ENCODE measurements at places on chromosomes 16 and 17.

GRCh38 chr16:83744441-83744981, 63.3 kb upstream of the HSBP1 start:
- DNase-seq = no peak

- DNase-seq = peak; percentile 3
These were observed 517.0 kb downstream of the CDH13 start for GRCh38 chr16:83143788-83144187.

DNA sequence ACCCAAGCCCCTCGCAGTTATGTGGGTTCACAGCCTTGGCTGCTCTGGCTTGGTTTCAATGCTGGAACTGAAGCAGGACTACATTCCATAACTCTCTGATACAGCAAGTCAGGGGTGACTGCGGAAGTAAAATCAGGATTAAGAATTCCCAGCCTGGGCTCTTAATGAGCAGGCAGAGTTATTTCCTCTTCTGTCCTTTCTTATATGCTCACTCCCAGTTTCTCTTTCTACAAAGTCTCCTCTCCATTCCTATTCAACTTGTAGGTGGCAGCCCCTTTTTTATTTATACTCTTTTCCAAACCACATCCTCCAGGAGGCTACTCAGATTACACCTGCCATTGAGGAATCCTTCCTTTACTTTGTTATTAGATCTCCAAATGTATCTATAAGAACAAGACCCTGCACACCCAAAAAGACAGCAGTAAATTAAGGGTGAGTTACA, 40.3 kb downstream of the HOXB1 start:
- DNase-seq = no peak

DNA sequence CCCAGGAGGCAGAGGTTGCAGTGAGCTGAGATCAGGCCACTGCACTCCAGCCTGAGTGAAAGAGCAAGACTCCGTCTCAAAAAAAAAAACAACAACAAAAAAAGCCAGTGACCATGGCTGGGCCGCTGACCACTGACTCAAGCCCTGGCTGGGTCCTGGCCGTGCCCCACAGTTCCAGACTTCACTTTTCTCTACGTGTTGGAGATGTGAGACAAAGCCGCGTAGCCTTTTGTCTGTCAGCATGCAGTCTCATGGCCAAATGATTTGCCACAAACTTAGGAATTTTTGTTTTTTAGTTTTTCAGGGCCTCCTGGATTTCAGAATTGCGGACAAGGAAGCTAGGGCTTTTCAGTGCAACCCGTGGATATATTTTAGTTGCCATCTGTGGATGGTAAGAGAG, 89.3 kb upstream of the CIBAR2 start:
- DNase-seq = peak; percentile 52

DNA sequence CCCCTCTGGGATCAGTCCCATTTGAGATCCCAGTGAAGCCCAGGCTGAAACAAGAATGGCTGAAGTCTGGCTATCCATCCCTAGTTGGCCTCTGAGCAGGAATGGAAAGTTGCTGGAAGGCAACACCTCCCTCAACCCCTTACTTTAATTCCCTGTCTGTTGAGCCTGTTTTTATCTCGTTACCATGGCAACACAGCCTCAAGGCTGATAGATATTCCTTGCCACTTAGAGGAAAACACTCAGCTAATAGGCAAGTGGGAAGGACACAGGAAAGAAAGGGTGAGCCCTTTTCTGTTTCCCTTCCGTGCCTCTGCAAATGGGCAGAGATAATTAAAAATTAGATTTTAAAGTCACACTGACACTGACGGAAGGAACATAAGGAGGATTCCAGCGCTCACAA, 75.5 kb upstream of the CLEC3A start:
- no peak for DNase-seq

DNA sequence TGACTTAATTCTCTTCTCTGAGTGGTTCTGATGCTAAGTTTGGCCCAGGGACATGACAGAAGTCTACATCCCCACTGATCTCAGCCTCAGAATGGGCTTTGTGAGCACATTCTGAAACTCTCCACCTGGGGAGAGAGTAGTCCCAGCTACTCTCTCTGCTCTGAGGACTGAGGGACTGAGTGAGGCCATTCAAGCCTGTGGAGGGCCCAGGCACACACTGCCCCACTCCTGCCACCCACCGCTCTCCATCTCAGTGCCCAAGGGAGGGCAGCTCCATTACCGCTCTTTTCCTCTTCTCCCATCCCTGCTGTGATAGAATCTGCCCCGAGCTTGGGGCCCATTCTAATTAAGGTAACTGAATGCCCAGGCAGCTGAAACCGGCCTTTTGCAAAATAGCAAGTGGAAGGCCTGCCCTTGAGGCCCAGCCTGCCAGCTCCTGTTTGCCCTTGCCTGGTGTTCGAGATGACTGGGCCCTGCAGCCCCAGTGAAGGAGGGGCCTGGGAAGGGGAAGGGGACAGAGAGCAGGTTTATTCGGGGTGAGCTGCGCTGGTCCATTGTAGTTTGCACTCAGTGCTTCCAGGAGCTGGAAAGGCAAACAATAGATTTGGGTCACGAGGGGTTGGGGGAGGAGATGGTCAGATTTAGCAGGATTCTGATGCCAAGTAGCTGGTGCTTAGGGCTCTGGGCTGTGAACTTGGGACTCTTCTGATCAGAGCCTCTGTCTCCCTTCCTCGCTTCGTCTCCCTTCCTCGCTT, 76.2 kb downstream of the RAB11FIP4 start:
- DNase-seq = no peak

DNA sequence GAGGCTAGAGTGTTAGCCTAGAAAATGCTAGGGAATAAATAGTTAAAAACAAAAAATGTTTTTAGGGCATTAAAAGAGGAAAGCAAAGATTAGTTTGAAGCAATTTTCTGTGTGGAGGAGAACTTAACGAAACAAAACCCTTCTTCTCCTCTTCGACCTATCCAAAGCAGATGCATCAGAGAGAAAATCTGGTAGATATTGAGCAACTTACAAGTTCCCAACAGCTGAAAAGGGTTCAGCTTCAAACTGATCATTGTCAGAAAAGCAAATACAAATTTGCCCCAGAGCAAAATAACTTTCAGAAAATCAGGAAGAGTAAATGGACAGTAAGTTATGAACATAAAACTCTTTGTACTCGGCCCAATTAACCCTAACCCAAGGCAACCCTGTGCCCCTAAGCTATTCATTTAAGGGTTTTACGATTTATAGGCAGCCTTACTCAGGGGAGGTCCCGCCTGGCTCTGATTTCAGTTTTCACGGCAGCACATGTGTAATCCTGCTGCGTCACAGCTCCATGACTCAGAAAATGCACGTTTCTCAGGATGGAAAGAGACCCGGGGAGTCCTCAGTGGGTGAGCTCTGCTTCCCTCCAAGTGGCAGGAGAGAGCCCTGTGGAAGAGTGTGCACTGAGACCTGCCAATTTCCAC, 405.7 kb upstream of the SALL1 start:
- DNase-seq = peak; percentile 99

DNA sequence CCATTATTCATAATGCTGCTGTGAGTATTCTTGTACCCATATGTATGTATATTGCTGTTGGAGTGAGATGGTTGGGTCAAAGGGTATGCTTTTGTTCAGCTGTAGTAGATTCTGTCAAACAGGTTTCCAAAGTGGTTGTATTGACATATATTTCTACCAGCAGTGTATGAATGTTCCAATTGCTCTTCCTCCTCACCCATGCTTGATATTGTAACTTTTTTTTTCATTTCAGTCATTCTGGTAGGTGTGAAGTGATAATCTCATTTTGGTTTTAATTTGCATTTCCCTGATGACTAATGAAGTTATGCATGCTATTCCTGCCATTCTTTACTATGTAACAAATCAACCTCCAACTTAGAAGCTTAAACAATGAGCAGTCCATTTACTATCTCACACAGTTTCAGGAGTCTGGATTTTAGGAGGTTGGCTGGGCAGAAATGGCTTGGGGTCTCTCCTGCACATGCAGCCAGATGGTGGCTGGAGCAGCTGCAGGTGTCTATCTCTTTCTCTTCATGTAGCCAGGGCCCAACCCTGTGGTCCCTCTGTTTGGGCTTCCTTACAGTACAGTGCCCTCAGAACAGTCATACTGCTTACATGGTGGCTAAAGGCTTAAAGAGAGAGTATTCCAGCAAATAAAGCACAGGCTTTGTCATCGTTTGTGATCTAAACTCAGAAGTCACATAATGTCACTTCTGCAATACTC, 21.2 kb downstream of the ERAL1 start:
- DNase-seq = no peak

DNA sequence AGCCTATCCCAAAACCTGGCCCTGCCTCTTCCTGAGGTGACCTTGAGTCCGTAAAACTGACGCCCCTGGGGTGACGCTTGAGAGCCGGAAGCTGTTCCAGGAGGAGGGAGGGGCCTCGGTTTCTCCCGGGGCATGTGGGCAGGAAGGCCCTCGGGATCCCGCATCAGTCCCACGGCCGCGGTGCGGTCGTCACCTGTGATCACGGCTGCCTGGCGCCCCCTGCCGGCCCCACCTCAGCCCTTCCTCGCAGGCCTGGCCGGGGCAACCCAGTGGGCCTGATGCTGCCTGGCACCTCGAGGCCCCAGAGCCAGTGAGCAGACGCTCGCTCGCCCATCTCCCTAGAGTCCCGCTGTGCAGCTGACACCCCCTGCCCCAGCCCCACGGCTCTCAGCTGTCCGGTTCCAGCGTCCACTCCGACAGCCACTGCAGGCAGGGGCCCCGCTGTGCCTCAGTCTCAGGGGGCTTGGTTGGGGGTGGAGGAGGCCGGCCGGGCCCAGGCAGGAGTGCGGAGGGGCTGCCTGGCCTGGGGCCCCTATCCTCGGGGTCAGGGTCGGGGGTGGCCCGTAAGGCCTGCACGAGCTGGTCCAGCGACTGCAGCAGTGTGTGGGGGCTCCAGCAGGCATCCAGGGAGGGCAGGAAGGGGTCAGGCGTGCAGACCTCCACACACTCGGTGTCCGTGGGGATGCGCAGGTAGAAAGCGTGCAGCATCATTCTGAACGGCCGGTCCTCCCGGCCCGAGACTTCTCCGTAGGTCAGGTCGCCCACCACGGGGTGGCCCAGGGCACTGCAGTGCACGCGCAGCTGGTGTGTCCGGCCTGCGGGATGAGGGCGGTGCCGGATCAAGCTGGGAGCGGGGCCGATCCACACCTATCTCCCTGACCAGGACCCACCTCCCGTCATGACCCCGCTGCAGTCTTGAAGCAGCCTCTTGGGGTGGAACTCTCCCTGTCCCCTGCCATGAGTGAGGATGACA, 2.3 kb downstream of the RPUSD1 start:
- peak; percentile 47 for DNase-seq

DNA sequence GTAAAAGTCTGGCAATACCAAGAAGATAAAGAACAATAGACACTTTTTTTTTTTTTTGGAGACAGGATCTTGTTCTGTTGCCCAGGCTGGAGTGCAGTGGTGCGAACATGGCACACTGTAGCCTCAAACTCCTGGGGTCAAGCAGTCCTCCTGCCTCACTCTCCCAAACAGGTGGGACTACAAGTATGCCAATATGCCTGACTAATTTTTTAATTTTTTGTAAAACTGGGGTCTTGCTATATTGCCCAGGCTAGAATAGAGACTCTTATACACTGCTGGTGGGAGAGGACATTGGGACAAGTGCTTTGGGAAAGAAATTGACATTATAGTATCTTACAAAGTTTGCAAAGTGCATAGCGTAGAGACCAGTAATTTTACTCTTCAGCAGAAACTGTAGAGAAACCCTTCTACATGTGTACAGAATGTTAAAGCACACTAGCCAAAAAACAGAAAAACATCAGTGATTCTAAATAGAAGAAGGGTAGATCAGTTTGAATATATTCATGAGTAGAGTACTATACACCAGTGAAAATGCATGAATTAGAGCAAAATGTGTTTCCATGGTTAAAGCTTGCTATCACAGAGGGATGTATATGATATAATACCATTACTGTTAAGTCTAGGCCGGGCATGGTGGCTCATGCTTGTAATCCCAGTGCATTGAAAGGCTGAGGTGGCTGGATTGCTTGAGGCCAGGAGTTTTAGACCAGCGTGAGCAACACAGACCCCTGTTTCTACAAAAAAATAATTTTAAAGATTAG, 7.0 kb upstream of the EFNB3 start:
- DNase-seq = no peak

- DNase-seq = no peak
These were observed 68.9 kb upstream of the METRNL start for GRCh38 chr17:83010206-83011200.

DNA sequence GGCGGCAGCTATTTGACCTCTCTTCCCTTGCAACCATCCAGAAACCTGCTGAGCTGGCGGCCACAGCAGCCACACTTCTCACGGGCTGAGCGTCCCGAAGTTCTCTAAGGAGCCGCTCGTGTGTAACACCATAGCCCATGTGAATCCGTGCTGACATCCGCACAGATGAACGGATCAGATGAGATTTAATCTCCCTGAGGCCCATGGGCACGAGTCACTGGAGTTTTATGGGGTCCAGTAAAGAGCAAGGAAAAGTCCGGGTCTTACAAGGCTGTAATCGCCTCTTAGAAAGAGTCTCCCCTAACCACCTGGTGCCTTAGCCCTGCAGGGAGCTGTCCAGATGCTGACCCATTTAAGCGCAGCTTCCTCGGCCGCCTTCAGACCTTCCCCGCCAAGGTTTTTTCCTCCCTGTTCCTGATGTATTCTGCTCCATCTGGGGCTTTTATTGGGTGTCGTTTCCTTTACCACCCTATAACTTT, 5.5 kb upstream of the CACNG5 start:
- DNase-seq = peak; percentile 58

DNA sequence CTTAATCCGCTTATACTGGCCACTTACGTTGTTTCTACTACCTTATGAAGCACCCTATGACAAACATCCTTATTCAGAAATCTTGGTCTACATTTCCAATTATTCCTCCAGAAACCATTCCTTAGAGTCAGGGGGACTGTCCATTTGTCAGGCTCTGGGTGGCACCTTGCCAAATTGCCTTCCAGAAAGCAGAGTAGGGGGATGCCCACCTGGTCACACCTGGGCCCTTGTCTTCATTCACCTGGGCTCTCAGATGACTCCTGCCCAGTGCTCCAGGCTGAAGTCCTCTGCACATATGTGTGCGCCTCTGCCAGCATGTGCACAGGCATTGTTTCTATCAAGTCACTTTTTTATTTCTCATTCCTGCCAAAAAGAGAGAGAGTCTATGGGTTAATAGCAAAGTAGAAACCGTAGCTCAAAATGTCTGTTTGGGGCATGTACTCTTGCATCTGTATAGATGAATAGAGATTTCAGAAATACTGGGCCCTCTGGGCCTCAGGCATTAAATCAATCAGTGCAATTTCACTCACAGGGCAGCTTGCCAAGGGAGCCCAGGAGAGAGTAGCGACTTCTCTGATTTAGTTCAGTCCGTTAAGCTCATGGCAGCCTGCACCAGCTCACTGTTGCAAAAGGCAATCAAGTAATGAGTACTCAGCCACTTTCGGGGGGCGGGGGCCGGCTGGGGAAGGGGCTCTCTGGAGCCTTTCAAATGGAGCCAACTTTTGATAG, 104.7 kb downstream of the SOCS1 start:
- DNase-seq = no peak

DNA sequence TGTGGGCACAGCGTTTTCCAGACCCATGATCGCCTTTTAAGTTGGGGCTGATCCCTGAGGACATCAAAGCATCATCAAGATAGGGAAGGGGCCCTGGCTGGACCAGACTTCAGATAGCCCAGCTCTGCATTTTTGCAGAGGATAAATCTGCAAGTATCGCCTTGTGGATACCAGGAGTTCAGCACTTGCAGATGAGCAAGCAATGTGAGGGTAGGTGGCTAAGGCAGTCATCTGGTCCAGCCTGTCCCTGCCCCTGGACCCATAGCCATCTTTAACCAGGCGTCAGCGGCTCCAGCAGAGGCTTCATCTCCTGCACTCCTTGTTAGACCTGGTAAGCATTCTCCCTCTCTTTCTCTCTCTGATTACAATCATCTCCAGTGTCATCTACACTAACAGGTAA, 9.0 kb upstream of the MRPS23 start:
- DNase-seq = no peak
